ENCODE measurements at places on chromosomes 2 and 18.

DNA sequence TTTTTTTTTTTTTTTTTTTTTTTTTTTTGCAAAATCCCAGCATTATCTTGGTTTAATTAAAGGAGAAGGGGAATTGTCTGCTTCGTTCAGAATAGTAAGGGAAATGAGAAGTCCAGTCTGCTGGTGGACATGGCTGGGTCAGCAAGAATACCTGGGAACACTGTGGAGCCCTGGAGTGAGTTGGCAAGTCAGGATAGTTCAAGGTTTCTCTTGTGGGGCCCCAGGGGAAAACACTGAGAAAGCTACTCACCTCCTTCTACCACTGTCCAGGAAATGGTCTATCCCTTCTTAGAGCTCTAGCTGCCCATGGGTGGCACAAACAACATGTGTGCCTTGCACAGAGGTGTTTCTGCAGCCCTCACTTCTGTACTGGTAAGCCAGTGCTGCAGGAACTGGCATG lies 169.1 kb upstream of the SIX2 start:
- DNase-seq: no peak

DNA sequence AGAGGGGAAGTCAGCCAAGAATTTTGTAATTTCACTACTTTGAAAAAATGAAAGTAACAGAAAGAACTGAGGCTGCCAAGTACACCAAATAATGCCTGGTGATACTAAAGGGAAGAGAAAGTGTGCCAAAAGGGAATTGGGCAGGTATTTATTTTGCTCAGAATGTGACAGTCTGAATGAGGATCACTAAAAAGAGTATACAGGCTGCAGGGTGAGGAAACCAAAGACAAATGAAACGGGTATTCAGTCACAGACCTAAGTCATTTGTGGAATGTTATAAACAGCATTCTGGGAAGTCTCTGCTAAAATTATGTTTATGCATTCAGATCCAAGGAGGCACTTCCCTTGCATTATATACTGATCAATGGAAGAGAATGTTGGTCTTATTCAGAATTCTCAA lies 418.6 kb upstream of the SLC39A10 start:
- no peak for DNase-seq

- no peak for DNase-seq
Measured at GRCh38 chr2:20035955-20036666, 15.3 kb downstream of the LAPTM4A start.

- DNase-seq: no peak
Measured at GRCh38 chr2:188622601-188623260, 331.1 kb downstream of the GULP1 start.

GRCh38 chr18:4369705-4370104 lies 85.4 kb downstream of the DLGAP1 start:
- DNase-seq: no peak

GRCh38 chr18:7084080-7085065 lies 33.2 kb downstream of the LAMA1 start:
- no peak for DNase-seq

- DNase-seq: no peak
Measured at GRCh38 chr2:235064976-235065375, 113.2 kb downstream of the SH3BP4 start.

- no peak for DNase-seq
Measured at GRCh38 chr18:48534364-48534763, 4.5 kb upstream of the CTIF start.

DNA sequence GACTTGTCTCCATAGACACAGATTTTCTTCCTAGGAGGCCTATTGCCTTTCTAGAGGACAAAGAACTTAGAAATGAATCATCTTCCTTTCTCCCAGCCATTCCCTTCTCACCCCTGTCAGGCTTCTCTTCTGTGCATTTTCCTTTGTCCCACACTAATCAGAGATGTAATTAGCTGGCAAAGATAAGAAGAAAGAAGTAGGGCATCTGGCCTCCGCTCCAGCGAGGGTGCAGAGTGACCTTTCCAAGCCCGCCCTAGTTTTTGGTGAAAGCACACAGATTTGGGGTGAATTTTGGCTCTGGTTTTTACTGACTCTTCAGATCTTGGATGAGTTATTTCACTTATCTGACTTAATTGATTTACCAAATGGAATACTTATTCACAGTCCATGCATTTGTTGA lies 626.5 kb downstream of the ZEB2 start:
- DNase-seq: no peak

- DNase-seq: no peak
Measured at GRCh38 chr2:232377319-232377718, 1.2 kb upstream of the ALPP start.

DNA sequence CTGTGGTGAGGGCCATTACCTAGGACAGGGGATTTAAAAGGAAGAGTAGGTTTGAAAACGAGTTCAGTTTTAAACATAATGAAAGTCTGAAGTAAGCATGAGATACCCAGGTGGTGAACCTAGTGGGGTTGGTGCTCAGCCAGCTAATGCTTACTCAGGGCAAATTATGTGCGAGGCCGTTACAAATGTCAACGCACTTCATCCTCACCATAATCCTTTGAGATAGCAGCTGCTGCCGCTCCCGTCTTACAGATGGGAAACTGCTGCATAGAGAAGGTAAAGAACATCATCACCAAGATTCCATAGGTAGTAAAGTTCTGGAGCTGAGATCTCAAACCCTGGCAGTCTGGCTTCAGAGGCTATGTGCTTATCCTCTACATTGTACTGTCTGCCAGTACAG lies 209.0 kb downstream of the DYM start:
- DNase-seq: no peak

- DNase-seq: no peak
Measured at GRCh38 chr2:128313931-128314347, 4.7 kb downstream of the HS6ST1 start.

- no peak for DNase-seq
Measured at GRCh38 chr18:34738175-34738894, 28.2 kb downstream of the DTNA start.

DNA sequence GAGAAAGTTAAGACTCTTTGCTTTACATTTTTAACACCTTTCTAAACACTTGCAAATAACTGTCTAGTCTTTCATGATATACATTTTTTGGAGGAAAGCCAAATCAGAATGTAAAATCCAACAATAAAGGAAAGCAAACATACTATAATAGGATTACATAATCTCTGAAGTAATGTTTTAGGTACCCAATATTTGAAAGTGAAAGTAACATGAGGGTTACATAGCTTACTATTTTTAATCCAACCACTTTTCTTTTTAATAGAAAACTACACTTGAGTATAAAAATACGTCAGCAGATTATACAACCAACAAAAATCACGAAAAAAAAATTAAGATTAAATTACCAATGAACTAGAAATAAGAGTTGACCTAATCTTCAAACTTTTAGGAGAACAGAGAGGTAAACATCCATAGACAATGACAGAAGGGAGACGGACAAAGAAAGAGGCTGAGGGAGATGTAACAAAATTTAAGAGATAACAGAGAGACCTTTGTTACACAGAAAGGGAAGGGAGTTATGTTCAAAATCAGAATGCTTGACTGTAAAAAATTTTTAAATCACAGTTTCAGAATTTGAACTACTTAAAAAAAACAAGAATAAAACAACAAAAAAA lies 150.0 kb downstream of the IKZF2 start:
- DNase-seq: no peak

DNA sequence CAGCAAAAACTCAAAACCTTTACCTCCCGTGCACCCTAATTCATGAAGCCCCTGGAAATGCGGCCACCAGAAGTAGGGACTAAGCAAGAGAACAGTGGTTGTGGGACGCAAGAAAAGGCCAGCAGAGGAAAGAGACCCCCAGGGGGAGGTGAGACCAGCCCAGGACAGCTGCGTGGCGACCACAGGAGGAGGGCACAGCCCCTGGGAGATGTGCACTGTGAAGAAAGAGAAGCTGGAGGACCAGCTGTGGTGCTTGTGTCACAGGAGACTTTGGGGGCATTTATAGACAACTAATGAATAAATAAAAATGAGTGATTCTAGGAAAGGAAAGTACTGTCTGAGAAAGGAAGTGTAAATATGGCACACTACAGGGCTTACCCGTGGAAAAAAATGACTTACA lies 263.8 kb downstream of the EIPR1 start:
- no peak for DNase-seq

DNA sequence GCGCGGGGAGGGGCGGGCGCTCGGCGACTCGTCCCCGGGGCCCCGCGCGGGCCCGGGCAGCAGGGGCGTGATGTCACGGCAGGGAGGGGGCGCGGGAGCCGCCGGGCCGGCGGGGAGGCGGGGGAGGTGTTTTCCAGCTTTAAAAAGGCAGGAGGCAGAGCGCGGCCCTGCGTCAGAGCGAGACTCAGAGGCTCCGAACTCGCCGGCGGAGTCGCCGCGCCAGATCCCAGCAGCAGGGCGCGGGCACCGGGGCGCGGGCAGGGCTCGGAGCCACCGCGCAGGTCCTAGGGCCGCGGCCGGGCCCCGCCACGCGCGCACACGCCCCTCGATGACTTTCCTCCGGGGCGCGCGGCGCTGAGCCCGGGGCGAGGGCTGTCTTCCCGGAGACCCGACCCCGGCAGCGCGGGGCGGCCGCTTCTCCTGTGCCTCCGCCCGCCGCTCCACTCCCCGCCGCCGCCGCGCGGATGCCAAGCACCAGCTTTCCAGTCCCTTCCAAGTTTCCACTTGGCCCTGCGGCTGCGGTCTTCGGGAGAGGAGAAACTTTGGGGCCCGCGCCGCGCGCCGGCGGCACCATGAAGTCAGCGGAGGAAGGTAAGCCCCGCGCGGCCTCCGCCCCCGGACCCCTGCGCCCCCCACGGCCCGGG lies at the start of gene NFATC1:
TSS of gene NFATC1 (plus strand) at position 170 of the 644 bp plus-strand sequence. CDS start at position 465, 295 bp downstream.
- DNase-seq: peak; percentile 84

GRCh38 chr2:37782721-37783371 lies 111.4 kb upstream of the CDC42EP3 start:
- no peak for DNase-seq

DNA sequence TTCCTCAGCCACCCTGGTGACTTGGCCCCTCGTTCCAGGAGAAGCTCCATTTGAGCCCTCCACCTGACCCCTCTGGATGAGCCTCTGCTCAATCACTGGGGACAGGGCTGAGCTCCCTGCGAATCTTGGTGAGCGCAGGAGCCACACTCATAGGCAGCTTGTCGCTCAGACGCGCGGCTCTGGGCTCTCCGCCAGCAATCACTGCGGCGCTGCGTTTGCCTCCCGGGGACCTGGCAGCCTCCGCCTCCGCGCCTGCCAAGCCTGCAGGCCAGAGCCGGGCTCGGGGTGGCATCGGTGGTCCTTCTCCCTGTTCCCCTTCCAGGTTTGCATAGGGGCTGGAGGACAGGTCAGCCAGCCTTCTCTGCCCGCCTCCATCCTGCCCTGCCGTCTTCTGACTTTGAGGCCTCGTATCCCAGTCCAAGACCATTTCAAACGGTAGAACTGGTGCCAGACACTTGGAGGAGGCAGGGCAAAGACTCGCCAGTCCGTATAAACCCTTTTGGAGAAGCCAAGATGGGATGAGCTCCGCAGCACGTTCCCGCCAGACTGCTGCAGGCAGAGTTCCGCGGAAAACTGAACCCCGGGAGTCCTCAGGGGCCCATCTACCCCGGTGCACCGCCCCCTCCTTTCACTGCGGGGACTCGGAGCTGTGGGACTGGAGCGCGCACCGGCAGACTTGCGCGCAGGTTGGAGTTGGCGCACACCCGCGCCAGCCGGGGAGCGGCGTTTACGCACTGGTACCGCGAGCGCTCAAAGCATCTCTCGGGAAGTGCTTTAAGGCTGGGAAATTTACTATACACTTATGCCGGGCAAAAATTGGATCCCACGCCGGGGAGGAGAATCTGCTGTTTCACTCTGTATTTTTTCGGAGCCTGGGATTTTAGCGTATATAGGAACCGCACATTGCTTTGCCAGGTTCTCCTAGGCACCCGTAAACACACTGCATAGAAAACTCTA lies 1.1 kb upstream of the TACR1 start:
- peak; percentile 16 for DNase-seq

- DNase-seq: peak; percentile 42
Measured at GRCh38 chr2:102442967-102443828, 20.2 kb downstream of the IL18RAP start.

- DNase-seq: peak; percentile 23
Measured at GRCh38 chr18:5456577-5457461, 87.0 kb downstream of the EPB41L3 start.

DNA sequence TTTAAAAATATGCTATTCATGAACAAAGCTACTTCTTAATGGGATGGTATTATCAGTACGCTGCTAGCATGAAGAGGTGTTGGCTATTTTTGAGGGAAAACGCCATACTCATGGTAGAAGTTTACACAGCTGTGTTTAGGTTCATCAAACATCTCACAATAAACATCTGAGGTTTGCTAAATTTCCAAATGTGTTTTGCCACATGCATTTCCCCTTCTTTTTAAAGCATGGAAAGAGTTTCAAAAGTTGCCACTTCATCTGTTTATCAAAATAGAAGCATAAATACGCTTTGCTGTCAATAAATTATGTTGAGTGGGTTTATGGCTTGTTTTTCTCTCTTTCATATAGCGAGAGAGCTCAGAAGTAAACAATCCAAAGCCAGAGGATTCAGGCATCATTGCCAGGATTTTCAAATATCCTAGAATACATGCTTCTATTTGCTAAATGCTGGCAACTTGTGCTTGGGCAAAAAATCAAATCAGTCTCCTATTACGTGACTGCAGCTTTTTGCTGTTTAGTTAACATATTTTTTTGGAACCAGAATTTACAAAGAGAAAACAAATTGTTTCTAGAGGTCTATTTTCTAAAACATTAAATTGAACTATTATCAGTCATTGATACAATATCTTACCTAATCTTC lies 1919.9 kb upstream of the LRRTM1 start:
- no peak for DNase-seq

GRCh38 chr2:30649828-30650227 lies 157.4 kb downstream of the CAPN13 start:
- no peak for DNase-seq

GRCh38 chr2:47897883-47898731 lies 8.2 kb downstream of the FBXO11 start:
- DNase-seq: no peak

- DNase-seq: no peak
Measured at GRCh38 chr2:198775737-198776136, 682.0 kb downstream of the SATB2 start.

GRCh38 chr2:101003278-101003775 lies 1.2 kb downstream of the RPL31 start:
- DNase-seq: no peak

DNA sequence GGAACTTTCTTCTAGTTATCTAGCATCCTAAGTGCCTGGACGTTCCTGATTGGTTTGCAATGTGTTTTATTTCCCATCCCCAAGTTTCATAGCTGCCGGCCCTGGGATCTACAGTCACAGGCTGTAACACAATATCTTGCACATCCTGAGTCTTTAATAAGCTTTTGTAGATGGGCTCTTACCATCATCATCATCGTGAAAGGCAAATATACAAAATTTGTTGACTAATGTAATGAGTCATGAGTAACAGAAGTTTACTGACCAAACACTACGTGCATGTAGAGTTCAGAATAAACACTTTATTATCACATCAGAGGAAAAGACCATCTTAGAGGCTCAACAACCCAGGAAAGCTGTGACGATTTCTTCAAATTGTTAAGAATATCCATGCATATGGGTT lies 8.1 kb upstream of the TYMS start:
- no peak for DNase-seq
